ENCODE measurements at places on chromosomes 2 and 18. TPM values are rescaled to one million over a fixed set of nuclear protein-coding genes. Genes with fewer than 3 reads are reported as not detected.

GRCh38 chr18:2480536-2480935 is 90.8 kb downstream of the METTL4 start:
- no peak for ATAC-seq

DNA sequence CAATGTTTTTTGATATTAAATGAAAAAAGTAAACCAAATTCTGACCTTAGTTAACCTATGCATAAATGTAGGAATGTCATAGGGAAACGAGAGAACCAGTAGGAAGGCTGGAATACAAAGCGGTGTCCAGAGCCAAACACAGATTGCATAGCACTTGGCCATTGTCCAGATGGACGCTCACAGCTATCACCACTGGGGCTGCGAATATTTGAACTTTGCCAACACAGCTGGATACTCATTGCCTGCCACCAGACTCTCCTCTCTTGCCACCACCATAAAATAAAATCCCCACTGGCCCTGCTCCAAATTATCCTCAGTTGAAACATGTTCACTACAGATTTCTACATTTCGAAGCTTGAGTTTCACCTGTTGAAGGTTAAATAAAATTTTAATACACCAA is 159.3 kb upstream of the GULP1 start:
- ATAC-seq: no peak

DNA sequence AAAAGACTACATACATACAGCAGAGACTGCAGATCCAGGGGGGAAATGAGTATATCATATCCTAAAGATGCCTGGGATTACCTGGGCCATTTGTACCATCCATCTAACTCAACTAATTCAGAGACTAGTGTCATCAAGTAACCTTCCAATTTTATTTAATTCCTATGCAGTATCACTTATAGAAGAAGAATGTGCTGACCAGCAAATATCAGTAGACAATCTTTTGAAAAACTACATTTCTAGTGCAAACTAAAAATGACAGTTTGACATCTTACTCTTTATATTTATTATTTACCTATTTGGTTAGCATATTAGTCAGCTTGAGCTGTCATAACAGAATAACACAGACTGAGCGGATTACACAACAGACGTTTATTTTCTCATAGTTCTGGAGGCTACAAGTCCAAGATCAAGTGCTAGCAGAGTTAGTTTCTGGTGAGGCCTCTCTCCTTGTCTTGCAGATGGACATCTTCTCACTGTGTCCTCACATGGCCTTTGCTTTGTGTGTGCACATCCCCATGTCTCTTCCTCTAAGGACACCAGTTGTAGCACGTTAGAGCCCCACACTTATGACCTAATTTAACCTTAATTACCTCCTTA is 47.0 kb downstream of the NCKAP5 start:
- no peak for ATAC-seq

GRCh38 chr2:144154205-144154604 is 365.7 kb downstream of the ZEB2 start:
- no peak for ATAC-seq

DNA sequence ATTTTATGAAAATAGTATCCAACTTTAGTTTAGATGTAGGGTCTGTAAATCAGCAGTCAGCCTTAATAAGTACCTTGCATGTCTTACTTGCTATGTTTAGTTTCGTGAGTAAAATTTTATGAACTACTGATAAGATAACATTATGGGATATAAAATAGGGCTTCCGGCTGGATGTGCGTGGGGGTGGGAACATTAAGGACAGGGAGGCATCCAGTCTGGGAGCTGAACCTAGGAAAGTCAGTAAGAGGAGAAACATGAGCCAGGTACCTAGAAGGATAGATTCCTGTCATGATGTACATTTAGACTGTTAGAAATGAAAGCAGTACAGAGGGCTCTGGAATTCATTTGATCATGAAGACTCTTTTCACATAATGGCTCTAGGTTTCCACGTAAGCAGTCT is 12.7 kb upstream of the KCNJ13 start:
- ATAC-seq: no peak

DNA sequence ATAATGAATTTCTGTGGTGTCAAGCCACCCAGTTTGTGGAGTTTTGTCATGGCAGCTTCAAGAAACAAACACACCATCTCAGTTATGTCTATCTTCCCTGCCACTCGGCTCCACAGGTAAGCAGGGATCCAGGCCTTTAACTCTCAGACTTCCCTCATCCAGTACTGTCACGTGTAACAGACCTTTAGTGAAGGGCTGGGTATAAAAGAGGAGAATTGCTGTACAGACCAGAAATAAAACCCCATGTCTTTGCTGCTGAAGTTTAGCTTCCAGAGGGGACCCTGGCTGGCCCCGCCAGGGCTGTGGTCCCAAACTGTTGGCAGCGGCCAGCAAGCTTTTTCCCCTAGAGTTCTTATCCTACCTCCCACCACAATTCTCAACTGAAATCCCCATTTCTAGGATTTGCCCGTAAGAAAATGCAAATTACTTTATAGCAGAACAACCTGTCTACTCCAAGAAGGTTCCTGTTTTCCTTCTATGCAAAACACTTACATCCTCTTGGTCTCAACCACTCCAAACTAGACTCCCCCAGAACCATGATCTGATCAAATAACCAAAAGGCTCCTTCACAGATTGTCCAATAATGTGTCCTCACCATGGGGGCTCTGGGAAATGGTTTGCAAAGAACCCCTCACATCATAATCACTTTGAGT is 438.0 kb upstream of the ID2 start:
- no peak for ATAC-seq

- no peak for ATAC-seq
Measured at GRCh38 chr2:156517419-156517818, 81.2 kb downstream of the GPD2 start.

DNA sequence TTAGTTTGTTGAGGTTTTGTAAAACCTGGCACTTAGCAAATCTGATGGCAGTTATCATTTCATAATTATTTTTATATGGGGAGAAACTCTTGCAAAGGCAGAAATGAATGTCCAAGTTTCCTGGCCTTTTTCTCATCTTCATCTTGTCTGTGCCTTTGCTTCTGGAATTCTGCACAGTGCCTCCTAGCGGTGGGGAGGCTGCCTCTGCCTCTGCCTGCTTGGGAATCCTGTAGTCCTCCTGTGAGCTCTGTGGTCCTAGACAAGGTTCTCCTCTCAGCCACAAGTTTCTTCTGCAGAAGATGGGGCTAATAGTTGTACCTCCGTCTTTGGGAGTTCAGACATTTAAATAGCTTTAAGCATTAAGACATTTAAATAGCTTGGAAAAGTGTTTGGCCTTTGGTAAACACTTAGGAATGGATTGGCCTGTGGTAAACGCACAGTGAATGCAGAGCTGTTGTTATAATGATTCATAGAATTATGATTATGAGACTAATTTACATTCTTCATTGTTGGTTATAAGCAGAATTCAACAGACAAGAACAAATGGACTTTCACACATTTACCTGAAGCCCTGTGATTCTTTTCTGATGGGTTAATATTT is 101.2 kb downstream of the ZNF236 start:
- ATAC-seq: no peak

DNA sequence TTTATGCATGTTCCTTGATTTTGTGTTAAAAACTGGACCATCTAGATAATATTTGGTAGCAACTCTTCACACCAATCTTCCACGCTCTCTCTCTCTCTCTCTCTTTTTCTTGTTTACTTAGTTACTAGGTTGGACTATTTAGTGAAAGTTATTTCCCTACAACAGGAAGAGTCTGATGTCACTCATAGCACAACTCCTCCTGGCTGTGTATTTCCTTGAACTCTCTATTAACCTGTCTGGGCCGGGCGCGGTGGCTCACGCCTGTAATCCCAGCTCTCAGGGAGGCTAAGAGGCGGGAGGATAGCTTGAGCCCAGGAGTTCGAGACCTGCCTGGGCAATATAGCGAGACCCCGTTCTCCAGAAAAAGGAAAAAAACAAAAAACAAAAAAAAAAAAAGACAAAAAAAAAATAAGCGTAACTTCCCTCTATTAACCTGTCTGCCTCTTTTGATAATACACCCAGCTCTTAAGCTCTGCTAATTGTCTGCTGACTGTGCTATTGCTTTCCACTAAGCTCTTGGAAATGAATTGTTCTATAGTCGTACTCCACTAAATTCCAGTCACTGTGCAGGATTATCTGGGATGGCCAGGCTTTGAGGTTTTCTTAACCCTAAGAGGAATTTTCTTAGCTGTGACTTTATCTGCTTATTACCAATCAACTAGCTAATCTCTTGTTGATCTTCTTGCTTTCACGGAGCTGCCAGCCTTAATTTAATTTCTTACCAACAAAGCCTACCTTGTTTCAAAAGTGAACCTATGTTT is 18.1 kb upstream of the CDH19 start:
- no peak for ATAC-seq

- no peak for ATAC-seq
Measured at GRCh38 chr2:63755216-63755615, 86.5 kb upstream of the UGP2 start.

DNA sequence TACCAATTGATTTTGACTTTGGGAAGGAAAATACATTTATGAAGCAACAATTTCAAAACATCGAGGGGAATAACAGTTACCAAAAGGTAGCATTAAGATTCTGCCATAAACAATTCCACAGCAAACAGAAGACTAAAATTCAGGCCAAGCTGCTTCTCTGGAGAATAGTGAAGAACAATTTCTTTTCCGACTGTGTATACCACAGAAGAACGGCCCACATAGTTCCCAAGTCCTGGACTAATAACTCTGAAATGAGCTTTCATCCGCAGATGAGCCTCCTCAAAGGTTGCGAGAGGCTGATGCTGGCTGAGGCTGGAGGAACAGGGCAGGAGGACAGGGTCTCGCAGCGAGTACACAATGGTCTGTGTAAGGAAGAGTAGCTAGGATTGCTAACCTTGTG is 278.9 kb upstream of the TCF4 start:
- no peak for ATAC-seq

- peak; percentile 2 for ATAC-seq
Measured at GRCh38 chr2:85887566-85888019, 1.2 kb downstream of the ST3GAL5 start.

GRCh38 chr2:6915399-6915798 is 1.8 kb upstream of the RNF144A start:
- no peak for ATAC-seq

DNA sequence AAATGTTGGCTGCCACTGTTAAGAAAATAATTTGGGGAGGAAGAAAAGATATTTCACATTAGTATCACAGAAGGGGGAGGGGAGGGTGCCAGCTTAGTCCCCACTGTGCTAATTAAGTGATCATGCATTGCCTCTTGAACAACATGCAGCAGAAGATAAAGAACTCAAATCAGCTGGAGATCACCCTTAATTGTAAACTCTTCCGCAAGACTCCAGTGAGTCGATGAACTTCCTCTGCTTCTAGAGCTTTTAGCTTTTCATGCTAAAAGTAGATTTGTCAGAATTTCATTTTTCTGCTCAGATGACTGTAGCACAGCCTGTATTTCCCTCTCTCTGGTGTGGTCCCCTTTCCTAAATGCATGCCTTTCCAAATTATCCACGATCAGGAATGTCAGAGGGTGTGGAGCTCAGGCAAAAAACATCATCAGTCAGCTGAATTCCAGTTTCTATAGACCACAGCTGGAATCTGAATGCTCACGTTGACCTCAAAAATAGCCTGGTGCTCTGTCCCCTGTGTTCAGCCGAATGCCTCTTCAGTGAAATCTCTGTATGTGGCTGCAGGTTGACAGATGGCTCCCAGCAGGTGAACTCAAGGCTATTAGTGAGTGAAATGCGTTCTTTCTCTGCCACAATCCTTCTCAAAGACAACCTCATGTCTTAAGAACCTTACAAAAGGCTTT is 156.8 kb upstream of the UNC80 start:
- no peak for ATAC-seq

GRCh38 chr2:67846370-67847070 is 216.3 kb downstream of the C1D start:
- ATAC-seq: peak; percentile 86

DNA sequence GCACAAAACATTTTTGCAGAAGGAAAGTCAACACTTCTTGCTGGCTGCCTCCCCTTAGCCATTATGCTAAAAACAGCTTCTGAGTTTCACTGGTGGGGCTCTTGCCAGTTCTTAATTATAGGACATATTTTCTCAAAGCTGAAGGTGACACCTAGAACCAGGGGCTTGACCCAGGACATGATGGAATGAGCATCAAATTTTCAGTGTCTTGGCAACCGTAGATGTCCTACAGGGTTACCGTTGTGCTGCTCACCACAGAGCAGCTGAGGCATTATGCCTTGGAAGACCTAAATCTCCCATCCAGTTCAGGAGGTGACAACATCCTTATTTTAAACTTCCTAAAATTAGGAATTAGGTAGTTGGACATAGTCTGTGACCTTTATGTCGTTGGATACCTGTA is 46.7 kb downstream of the TMEM185B start:
- no peak for ATAC-seq

DNA sequence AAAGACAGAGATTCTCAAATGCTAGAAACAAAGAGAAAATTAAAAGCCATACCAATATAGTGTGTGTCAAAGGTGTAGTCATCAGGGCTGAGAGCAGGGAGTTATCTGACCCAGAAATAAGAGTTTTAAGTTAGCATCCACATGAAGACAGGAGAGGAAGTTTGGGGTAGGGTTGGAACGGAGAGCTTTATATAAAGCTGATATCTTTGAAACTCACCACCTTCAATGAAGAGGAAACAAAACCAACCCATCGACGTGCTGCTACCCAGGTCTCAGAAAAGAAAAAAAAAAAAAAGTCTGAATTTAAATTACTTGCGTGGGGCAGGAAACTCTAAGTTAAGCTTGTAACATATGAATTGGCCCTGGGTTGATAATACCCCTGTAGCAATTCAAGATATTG is 42.4 kb downstream of the ARL4C start:
- ATAC-seq: no peak

DNA sequence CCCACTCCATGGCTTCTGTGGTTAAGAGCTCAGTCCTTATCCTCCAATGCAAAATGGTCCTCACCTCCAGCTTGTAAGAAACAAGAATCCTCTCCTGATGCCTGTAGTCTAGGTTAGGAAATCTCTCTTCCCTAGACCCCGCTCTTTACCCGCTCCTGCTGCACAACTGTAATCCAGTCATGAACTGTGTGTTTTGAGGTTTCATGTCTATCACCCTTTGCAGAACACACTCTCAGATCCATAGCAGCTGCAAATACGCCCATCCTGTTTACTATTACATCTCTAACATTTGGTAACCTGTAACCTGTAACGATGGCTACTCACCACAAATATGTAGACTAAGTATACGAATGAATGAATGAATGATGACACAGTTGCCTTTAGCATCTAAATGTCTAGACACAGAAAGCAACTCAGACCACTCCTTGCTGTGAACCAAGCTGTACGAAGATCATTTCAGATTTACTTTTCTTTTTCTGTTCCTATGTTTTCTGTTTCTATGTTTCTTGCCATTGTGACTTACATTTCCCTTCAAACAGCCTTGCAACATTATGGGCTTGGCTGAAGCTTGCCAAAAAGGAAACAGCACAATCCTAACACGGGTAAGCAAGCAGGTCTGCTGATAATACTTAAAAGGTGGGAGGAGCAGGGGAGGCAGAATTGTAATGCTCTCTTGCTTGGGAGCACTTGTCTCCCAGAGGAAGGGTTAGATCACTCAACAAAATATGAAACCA is 53.7 kb downstream of the EPHA4 start:
- ATAC-seq: no peak

BOLL gene
- total RNA-seq: 0.25 TPM

WBP1 gene
- 99.2 TPM for total RNA-seq

PSMA8 gene
- total RNA-seq: not detected
